NCI-H1694 (cell line): ENCODE measurements at places on chromosomes 3 and 15.

DNA sequence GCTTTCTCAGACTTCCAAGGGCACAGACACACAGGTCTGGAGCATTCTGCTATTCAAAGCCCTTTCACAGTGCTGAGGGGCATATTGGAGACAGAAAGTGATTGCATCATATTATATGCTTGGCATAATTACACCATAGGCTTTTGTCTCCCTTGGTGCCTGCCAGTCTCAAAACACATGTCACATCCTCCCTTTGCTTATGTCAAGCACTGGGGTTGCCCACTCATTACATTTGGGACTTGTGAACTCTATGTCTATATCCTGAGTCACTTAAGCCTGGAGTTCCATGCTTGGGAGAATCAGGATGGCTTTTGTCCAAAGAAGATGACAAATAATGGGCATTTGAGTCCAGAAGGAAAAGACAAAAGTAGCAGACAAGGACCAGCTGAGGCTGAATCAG is 12.3 kb upstream of the PDZRN3 start:
- DNase-seq, result no peak

- no peak for DNase-seq
Measured at GRCh38 chr3:40765884-40766283, 241.1 kb downstream of the ZNF621 start.

DNA sequence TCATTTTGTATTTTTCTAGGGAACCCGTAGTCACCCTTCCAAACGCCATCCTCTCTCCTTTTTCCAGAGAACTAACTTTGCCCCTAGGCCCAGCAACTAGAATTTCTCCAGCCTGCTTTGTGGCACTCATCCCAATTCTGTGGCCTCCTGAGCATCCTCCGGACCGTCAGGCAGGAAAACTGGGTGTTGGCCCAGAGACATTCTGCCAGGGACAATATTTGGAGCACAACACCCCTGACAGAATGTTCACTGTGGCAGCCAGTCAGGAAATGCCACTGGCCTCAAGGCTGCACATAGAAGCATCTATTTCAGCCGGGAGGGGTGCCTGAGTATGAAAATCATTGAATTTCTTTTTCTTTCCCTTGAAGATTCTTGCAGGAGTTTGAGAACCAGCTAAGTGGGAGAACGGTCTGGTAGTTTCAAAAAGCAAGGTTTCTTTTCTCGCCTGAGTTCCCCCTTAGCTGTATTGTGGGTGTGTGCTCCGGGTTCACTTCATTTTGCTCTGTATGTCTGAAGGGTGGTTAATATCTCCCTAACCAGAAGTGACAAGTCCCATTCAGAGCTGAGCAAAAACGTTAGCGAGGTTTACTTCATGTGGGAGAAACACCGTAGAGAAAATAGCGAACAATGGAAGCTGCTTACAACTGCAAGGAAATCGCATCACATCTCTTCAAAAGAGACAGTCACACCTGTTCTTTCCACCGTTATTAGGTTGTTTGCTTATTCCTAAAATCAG is 108.1 kb upstream of the TPM1 start:
- no peak for DNase-seq

GRCh38 chr3:54169524-54169923 is 47.2 kb downstream of the CACNA2D3 start:
- DNase-seq, result no peak

- DNase-seq, result no peak
Measured at GRCh38 chr3:165883863-165884478, 46.7 kb upstream of the BCHE start.

GRCh38 chr3:115518100-115518852 is 105.0 kb upstream of the GAP43 start:
- DNase-seq, result peak; percentile 22

- DNase-seq, result no peak
Measured at GRCh38 chr3:165210132-165210531, 13.9 kb upstream of the SLITRK3 start.

DNA sequence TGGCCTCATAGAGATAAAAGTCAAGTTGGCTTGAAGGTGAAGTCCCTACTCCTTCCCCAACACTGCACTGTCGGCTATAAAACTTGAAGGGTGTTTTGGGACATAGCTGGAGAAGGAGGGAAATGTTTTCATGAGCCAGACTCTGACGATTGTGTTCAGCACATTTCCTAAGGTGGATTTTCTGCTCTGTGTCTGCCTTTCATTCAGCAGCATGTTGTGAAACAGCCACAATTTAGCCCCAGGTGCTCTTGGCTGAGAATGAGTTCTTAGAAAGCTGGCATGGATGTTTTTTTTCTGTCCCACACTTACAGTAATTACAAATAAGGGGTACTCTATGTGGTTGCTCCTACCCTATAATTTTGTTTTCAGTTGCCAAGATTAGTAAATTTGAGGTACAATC is 492.4 kb downstream of the MCTP2 start:
- no peak for DNase-seq

DNA sequence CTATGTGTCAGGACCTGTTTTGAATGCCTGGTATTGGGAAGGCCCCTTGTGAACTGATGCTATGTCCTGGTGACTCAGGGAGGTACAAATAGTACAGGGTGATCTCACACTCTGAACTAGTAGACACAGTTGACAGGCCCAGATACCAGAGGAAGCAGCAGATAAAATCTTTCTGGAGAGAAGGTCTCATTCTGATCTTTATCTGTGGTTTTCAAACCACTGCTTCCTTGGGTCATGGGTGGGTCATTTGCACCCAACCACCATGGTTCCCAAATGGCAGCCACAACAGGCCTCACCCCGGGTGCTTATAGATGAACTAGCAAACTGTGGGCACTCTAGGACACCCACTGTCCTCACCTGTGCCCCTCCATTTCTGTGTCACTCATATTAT is 43.4 kb downstream of the PXYLP1 start:
- DNase-seq, result no peak

DNA sequence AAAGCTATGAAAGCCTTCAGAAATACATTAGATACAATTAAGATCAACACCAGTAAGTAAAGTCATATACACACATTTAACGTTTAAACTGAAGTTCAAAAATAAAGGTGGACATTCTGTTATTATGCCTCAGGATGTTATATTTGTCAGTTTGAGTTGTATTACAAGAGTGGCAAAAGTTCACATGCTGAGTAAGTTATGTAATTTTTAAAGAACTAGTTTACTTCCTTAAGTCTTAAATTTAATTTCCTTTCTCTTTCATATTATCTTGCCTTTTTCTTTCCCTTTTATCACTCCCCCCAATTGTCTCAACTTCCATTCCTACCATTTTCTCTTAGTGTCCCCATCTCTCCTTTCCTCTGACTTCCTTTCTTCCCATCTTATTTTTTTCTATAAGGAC is 4.9 kb upstream of the GPR87 start:
- no peak for DNase-seq

- DNase-seq, result no peak
Measured at GRCh38 chr3:156680243-156680914, 6.0 kb downstream of the TIPARP start.

DNA sequence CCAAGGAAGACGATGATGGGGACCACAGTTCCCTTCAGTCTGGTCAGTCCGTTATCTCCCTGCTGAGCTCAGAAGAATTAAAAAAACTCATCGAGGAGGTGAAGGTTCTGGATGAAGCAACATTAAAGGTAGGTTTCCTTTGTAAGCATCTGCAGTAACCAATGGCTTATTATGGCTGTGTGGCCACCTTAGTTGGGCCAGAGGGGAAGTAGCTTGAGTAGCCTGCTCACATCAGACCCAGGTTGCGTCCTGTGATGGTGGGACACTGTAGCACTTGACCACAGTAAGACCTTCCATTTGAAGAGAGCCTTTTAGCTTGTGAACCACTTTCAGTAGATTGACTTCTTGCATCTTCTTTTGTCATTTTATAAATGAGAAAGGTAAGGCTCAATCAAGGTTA is 22.6 kb downstream of the STARD5 start:
- no peak for DNase-seq

GRCh38 chr3:42098171-42098570 is 7.0 kb downstream of the TRAK1 start:
- no peak for DNase-seq

- no peak for DNase-seq
Measured at GRCh38 chr3:13473020-13473419, 7.1 kb upstream of the HDAC11 start.

- no peak for DNase-seq
Measured at GRCh38 chr15:55250392-55250791, 39.2 kb downstream of the RAB27A start.

DNA sequence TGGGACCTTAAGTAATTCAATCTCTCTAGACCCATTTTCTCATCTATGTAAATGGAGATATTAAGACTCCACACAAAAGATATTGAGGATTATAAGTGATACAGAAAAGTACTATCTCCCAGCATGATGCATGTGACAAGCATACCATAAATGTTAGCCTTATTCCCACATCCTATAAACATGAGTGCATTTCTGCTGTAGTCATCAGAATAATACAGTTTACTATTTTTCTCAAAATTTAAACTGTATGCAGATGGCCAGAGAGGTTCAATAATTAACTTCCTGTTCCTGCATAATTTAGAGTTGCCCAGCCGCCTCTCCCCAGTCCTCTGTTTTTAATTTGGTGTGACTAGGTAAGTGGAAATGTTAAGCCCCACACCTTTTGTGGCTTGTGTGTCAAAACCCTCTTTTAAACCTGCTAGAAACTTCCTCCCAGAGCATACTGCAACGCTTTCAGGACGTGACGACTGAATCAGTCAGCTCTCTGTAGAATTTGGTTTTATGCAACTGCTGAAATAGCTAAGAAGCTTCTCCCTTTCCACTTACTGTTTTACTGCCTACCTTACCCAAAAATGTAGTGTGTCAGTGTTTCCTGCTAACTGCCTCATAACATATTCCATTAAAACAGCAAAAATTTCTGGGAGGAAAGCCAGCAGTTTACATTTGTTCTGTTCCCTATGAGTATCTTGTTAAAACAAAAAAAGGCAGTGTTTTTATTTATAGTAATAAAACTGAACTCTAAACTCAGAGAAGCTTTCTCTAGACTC is 1037.9 kb downstream of the EPHA3 start:
- DNase-seq, result peak; percentile 5

GRCh38 chr3:175146258-175146657 is 287.1 kb downstream of the NAALADL2 start:
- DNase-seq, result no peak

GRCh38 chr15:56919609-56920366 is 1.3 kb downstream of the TCF12 start:
- DNase-seq, result no peak

DNA sequence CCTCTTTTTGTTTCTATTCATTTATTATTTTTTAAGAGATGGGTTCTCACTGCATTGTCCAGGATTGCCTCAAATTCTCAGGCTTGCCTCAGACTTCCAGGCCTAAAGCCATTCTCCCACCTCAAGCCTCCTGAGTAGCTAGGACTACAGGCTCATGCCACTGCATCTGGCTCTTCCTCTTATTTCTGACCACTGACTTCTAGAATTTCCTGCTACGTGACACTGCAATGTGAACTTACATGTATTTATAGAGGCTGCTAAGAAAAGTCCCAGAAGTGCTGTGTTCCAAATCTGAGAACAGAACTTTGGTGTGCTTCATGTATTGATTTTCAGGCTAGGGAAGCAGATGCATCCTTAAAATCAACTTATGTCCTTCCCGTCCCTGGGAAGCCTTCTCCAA is 407.4 kb downstream of the RSL24D1 start:
- no peak for DNase-seq

DNA sequence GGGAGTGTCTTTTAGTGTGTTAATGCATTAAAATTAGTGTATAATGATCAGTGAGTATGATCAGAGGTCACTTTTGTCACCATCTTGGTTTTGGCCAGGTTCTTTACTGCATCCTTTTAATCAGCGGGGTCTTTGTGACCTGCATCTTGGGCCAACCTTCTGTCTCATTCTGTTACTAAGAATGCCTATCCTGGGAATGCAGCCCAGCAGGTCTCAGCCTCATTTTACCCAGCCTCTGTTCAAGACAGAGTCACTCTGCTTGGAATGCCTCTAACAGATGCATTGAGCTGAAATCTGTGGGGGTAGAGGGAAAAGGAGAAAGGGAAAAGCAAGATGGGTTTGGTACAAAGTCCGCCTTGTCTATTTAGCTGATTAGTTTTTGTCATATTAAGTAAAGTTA is 5.3 kb upstream of the BLOC1S6 start:
- DNase-seq, result no peak

- no peak for DNase-seq
Measured at GRCh38 chr15:60384053-60384452, 13.7 kb downstream of the ANXA2 start.

DNA sequence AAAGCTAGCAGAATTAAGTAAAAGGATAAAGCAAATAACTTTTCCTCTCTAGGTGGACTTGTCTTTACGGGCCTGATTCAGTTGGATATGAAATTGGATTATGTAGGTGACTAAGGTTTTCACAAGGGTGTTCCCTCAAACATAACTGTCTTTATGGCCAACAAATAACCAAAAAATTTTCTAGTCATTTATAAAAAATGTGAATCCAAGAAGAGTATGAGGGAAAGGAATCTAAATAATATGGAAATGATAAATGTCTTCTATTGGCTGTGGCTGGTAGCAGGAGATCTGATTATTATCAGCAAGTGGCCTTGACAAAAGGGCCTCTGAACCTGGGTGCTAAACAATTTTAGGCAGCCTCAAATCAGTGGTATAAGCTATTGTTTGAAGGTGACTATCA is 594.0 kb upstream of the UBE2E2 start:
- no peak for DNase-seq

DNA sequence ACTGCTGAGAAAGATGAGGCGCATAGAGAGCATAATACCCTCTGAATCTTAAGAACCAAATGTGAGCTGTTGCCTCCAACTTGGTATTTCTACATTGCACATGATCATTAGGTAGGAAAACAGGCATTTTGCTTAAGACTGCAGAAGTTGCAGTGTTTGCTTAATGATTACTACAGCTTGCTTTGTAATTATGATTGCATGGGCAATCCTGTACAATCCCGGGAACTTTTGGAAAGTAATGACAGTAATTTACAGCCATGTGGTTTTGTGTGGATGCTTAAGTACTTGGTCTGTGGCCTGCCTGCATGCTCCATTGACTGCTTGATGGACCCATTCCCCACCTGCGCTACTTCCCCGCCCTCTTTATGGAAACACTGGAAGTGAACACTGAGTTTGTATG is 301.1 kb downstream of the DIPK2A start:
- DNase-seq, result no peak

- no peak for DNase-seq
Measured at GRCh38 chr3:46947981-46948791, 28.4 kb downstream of the CCDC12 start.

GRCh38 chr3:42377681-42378080 is 32.7 kb downstream of the LYZL4 start:
- DNase-seq, result no peak

DNA sequence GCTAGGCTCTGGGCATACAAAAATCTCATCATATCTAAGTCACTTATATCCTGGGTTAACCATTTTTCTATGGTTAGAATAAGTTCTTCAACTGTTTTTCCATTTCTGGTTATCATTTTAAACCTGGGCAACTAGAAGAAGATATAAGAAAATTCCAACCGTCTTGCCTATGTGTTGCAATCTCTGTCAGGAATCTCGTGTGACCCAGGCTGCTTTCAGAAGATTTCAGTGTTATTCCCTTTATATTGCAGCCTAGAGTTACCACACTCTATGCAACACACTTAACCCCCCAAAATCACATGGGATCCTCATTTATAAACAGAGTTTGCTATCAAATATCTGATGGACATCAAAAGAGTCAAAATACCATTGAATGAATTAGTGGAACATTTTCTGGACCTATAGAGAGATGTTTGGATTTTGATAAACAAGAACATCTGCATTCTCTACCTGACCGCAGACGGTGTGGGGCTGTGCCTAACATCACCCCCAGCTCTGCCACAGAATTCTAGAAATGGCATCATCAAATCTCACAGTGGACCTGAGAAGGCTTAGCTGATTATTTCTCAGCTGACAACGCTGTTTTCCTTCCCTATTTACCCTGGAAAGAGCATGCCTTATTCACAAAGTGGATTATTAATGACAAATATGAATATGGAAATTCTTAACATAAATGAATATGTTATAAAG is 515.7 kb downstream of the NTRK3 start:
- no peak for DNase-seq
